Stimulated activated CD4-positive, alpha-beta T cell treated with anti-CD3 and anti-CD28 coated beads, Interleukin-15, amount 100 ng/mL, for 1 hour (primary cell): ENCODE measurements at places on chromosomes 4 and X.

DNA sequence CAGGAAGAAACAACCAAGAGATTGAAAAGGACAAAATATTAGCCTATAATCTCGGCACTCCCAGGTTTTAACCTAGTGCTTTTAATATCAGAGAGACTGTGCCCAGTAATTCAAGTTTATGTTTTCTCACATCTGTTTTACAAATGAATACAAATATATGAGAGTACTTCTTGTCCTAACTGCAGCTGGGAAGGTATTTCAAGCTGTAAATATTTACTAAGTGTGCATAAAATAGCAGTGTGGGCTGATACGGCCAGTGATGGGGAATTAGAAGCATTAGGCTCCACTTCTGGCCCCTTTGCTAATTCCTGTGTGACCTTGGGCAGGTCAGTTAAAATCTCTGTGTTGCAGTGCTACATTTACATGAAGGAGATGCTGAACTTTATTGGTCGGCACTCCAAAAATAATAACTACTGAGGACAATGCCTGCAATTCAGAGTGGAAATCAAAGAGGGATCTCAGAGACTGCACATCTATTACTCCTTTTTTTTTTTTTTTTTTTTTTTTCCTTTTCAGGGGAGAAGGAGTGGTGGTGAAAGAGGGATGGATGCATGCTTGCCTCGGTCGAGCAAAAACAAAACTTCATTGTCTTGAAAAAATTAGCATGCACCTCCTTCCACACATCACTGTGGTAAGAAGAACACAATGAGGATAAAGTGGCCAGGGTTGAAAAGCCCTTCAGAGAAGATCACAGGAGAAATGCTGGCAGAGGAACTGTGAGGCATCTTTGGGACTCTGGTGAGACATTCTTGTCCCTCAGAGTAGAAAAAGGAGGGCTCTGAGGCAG lies 44.6 kb upstream of the LNX1 start:
- no peak for DNase-seq

DNA sequence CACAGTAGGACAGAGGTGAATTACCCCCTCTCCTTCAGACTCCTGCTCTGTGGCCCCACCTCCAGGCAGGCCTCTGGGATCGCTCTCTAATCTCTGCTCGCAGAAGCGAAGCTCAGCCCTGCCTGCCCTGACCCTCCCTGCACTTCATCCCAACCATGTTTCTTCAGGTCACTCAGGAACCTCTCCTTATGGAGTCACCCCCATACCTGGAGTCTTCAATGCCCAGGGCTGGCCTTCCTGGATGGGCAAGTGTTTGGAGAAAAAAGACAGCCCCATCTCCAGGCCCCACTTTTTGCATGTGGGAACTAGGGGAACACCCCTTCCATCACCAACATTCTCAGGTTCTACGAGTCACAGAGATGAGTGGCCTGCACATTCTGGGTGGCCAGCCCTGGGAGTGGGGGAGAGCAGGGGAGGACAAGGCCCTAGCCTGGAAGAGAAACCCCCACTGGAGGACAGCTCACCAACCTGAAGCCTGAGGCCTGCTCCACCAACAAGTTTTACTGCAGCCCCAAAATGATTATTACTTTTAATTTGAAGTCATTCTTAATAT lies 90.8 kb downstream of the PPP2R2C start:
- DNase-seq = no peak

DNA sequence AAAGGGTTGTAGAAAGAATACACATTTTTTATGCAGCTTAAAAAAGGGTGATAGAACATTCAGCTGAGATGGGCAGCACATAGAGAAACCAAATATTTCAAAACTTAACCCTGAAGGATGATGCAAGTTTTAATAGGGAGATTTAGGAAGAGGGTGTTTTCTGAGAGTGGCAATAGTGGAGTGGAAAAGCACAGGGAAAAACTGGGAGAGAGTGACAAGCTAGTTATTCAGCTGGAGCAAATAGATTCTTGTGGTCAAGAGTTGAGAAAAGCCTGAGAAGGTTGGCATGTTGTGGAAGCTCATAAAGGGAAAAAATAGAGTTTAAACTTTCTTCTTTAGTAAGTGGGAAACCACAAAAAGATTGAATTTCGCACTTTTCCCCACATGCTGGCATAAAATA lies 359.6 kb upstream of the PITX2 start:
- DNase-seq = no peak

DNA sequence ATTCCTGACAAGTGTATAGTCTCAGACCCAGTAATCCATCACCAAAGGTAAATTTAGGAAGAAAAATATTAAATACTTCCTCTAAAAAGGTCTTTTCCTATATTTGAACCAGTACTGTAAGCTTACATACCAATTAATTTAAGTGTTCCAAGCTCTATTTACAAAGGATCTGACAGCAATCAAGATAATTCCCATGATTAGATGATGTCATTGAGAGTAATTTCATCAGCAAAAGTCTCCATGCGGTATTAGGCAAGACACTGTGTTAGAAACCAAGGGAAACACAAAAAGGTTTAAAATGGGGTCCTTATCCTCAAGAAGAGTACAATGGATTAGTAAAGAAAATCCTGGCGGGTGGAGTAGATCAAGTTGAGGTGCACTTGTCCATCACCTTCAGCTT lies 198.5 kb downstream of the PRDM5 start:
- no peak for DNase-seq

DNA sequence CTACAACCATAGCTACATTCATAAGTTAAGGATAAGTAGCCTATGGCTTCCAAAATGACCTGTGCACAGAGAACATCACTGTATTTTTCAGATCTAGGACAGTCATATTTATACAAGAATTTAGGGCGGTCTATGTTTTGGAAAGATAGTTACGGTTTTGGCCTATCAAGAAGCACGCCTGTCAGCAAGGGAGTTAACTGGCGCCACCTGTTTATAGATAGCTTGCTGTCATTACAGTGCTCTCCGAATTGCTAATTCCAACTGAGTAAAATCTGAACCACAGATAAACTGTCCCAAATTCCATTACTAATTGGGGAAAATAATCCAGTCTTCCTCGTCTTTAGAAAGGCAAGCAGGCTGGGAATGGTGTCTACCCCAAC lies 646 bp downstream of the ABCB7 start:
- no peak for DNase-seq
